MCF 10A (cell line): ENCODE measurements at places on chromosomes 16 and 17. TPM values are rescaled to one million over a fixed set of nuclear protein-coding genes. Genes with fewer than 3 reads are reported as not detected.

ZNF287 gene
- total RNA-seq: 2.2 and 2.4 TPM in 2 replicates

SLC13A5 gene
- total RNA-seq: not detected in 2 replicates

GRCh38 chr17:12376276-12376675, 289.4 kb upstream of the MYOCD start:
- no peaks in the 10 kb centered on the region for H3K36me3 ChIP-seq
- DNase-seq: no peak

GRCh38 chr17:9151091-9151490, 129.8 kb downstream of the NTN1 start:
- H3K4me3 ChIP-seq: no peak overlapping the region
- H3K4me1 ChIP-seq: no peaks in the 10 kb centered on the region
- DNase-seq: no peak

DNA sequence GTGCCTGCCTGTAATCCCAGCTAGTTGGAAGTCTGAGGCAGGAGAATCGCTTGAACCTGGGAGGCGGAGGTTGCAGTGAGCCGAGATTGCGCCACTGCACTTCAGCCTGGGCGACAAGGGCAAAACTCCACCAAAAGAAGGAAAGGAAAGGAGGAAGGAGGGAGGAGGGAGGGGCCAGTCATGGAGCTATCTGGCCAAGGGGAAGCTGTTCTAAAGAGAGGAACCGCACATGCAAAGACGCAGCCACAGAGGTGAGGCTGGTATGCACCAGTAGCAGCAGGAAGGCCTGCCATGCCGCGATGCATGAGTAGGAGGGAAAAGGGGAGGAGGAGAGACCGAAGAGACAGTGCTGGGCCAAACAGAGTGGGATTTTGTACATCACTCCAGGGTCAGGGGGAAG, 35.9 kb downstream of the HSBP1 start:
- DNase-seq: no peak
- H3K27ac ChIP-seq: no peak overlapping the region
- H3K36me3 ChIP-seq: no peaks in the 10 kb centered on the region
- H3K27me3 ChIP-seq: peaks cover under 1% of the 10 kb centered on the region
- H3K4me1 ChIP-seq: peaks cover 14% of the 10 kb centered on the region
- no peak overlapping the region for H3K4me3 ChIP-seq

DNA sequence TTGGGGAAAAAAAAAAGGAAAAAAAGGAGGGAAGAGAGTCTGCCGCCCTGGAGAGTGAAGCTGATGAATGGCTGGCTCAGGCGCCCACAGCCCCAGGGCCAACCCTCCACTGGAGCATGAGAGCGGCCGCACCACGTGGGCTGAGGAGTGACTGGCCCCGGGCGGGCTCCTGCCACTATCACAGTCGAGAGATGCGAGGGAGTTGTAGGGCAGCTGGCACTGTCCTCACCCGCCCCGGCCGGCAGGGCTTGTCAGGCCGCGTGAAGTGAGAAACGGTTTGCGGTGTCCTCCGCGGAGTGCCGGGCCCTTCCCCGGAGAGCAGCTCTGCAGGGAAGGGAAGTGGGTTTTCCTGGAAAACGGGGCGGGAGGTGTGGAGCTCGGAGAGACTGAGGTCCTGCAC, 45.9 kb downstream of the JPH3 start:
- H3K4me3 ChIP-seq: no peak overlapping the region
- H3K27ac ChIP-seq: no peak overlapping the region

DNA sequence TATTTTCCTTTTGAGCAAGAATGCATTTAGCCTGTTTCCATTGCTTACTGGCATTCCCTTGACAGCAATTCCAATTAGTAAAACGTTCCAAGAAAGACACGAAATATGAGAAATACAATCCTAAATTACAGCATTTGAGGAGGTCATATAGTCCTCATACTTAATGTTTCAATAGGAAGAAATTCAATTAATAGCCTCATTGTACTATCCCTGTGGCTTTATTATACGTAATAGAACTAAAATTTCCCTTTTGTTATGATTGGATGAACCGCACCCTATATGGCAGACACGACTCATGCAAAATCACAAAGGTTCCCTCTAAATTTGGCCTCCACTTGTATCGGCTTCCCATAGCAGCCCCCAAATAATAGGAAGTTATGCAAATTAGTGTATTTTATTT, 291.7 kb downstream of the CEP112 start:
- no peak overlapping the region for H3K27ac ChIP-seq
- H3K27me3 ChIP-seq: no peaks in the 10 kb centered on the region
- no peak overlapping the region for H3K4me3 ChIP-seq
- H3K4me1 ChIP-seq: no peaks in the 10 kb centered on the region
- peaks cover 6% of the 10 kb centered on the region for H3K36me3 ChIP-seq
